ENCODE measurements at places on chromosomes 3 and 15. TPM values are rescaled to one million over a fixed set of nuclear protein-coding genes. Genes with fewer than 3 reads are reported as not detected.

DNA sequence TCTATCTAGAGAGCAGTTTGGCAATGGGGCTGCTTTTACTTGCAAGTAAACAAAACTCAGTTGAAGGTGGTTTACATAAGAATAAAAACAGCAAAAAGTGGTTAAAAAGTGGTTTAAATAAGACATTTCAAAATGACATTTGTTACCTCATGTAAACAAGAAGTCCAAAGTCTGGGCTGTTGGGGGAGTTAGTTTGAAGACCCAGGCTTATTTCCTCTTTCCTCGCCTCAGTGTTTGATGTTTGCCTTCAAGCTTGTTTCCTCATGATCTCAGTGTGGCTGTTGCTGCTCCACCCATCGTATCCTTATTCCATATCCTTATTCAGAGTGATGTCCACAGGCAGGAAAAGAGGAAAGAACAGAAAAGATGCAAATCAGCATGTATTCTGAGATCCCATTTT, 15.2 kb downstream of the CGNL1 start:
- DNase-seq, result no peak

DNA sequence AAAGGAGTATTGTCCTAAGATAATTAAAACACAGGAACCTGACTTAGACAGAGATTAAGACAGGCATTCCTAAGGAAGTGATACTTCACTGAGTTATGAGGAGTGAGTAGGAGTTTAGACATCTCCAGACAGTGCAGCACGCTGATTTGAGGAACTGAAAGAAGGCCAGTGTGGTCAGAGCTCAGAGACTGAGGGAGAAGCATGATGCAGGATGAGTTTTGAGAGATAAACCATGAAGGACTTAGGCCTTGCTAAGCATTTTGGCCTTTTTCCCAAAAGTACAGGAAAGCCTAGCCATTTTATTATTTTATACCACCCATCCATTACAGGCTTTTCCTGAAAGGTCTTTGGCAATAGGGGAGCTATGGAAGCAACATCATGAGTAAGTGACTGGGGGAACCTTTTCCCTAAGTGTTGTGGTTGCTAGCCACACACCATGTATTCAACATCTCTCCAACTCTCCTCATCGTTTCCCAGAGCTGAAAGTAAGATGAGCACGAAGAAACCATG, 375.6 kb upstream of the TPRG1 start:
- peaks cover 29% of the 10 kb centered on the region for H3K36me3 ChIP-seq
- H3K27ac ChIP-seq, result peak overlapping the region; percentile 47
- H3K4me3 ChIP-seq, result no peak overlapping the region
- no peak for DNase-seq
- H3K4me1 ChIP-seq, result peaks cover 20% of the 10 kb centered on the region
- no peaks in the 10 kb centered on the region for H3K27me3 ChIP-seq

DNA sequence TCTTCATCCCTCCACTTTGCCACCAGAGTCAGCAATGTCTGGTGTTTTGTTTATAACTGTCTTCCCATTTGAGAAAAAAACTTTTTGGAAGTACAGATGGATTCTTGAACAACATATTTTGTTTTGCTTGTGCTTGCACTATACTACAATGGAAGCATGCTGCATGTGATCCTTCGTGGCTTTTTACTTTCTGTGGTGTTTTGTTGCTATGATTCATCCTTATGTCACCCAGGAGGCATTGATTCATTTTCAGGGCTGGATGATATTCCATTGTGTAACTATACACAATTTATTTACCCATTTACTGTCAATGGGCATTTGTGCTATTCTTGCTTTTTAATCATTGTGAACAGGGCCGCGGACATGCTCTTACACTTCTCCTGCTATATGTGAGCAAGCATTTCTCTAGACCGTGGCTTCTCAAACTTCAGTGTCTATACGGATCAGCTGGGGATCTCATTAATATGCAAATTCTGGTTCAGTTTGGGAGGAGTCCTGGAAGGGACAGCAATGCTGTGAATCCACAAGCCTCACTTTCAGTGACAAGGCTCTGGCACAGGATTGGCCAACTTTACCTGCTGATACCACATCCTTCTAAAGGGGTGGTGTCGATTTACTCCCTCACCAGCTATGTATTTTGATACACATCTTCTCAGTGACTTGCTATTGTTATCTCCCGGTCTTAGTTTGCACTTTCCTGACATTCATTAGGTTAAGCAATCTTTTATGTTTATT, 65.9 kb downstream of the POLR2M start:
- H3K27ac ChIP-seq, result no peak overlapping the region
- H3K36me3 ChIP-seq, result no peaks in the 10 kb centered on the region
- H3K4me1 ChIP-seq, result peaks cover 5% of the 10 kb centered on the region

DNA sequence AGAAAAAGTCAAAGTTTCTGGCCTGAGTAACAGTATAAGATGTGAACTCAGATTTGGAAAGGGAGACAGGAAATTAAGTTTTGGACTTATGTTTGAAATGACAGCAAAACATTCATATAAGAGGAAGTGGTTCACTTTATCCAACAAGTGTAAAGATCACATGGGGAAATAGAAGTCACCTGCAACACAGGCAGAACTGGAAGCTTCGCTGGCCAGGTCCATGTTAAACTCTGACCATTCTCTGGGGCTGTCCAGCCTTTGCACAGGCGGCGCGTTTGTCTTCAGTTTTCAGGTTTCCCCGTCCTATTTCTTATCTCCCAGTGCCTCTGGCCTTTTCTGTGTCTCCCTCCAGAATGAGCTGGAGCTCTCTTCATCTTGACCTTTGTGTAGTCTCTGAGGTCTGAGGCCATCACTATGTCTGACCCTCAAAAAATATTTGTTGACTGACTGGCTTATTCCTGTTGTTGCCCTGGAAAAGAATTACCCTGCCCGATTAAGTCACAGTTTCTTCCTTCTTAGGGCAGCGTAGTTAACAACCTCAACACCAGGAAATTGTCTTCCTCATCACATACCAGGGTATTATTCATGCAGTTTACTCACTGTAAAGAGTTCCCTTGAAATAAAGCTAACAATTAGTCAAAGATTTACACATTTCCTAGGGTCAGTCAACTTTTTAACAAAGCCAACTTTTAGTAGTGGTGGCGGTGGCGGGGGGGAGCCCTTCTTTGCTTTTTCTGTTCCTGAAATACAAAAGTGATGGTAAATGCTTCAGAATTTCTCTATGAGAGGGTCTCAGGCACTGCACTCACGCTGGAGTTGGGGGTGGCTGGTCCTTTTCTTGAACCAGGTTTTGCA, 959 bp upstream of the RASA2 start:
- peak overlapping the region; percentile 43 for H3K27ac ChIP-seq
- no peaks in the 10 kb centered on the region for H3K27me3 ChIP-seq
- H3K4me3 ChIP-seq, result peak overlapping the region; percentile 97

GRCh38 chr3:42894698-42895579, 11.0 kb upstream of the ZNF662 start:
- no peak overlapping the region for H3K27ac ChIP-seq
- H3K36me3 ChIP-seq, result no peaks in the 10 kb centered on the region
- no peaks in the 10 kb centered on the region for H3K4me1 ChIP-seq
- no peaks in the 10 kb centered on the region for H3K27me3 ChIP-seq

GRCh38 chr3:37963016-37963415, 27.6 kb upstream of the VILL start:
- H3K36me3 ChIP-seq, result no peaks in the 10 kb centered on the region
- no peak overlapping the region for H3K4me3 ChIP-seq
- no peak overlapping the region for H3K27ac ChIP-seq
- H3K4me1 ChIP-seq, result peaks cover 3% of the 10 kb centered on the region
- no peaks in the 10 kb centered on the region for H3K27me3 ChIP-seq

GRCh38 chr3:3836845-3837244, 37.6 kb downstream of the LRRN1 start:
- H3K36me3 ChIP-seq, result no peaks in the 10 kb centered on the region
- no peak overlapping the region for H3K27ac ChIP-seq
- no peak overlapping the region for H3K4me3 ChIP-seq
- H3K4me1 ChIP-seq, result no peaks in the 10 kb centered on the region
- H3K27me3 ChIP-seq, result no peaks in the 10 kb centered on the region

DNA sequence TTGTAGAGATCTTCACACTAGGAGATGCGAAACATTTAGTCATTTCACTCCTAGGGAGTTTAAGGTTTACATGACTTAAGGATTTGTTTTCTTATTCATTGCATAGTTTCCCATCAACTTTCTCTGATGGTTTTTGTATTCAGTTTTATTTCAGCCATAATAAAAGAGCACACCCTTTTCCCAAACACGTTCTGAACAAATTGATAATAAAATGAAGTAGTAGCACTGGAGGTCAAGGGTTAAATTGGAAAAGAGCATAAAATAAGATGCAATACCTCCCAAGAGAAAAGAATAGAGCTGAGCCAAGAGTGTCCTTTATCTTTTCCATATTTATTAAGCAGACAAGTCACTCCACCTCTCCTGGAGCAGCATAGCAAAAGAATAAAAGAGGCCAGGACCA, 104.9 kb downstream of the SYNPR start:
- no peak overlapping the region for H3K4me3 ChIP-seq
- DNase-seq, result no peak
- no peaks in the 10 kb centered on the region for H3K36me3 ChIP-seq
- H3K27me3 ChIP-seq, result no peaks in the 10 kb centered on the region

DNA sequence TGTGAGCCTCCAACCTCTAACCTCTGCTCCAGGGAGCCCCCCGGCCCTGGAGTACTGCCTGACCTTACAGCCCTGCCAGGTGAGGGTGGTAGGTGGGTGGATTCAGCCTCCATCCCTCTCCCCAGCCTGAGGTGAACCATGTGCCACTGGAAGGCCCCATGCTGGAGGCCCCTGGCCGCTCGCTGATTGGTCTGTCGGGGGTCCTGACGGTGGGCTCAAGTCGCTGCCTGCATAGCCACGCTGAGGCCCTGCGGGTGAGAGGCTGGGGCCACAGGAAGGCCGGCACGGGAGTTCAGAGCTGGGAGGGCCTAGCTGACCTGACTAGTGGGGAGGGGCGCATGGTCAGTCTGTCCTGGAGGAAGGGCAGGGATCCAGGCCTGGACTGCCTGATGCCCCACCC, 19.1 kb downstream of the NT5DC2 start:
- no peak for DNase-seq
- no peaks in the 10 kb centered on the region for H3K27me3 ChIP-seq
- no peaks in the 10 kb centered on the region for H3K36me3 ChIP-seq
- no peak overlapping the region for H3K27ac ChIP-seq
- no peak overlapping the region for H3K4me3 ChIP-seq

GRCh38 chr3:39705351-39705900, 104.0 kb upstream of the MYRIP start:
- no peak overlapping the region for H3K27ac ChIP-seq
- no peaks in the 10 kb centered on the region for H3K36me3 ChIP-seq
- H3K4me3 ChIP-seq, result no peak overlapping the region
- no peak for DNase-seq
- no peaks in the 10 kb centered on the region for H3K27me3 ChIP-seq
- H3K4me1 ChIP-seq, result no peaks in the 10 kb centered on the region

GRCh38 chr3:46571684-46572083, 5.6 kb upstream of the LRRC2 start:
- H3K27ac ChIP-seq, result no peak overlapping the region
- H3K27me3 ChIP-seq, result no peaks in the 10 kb centered on the region
- H3K4me1 ChIP-seq, result peaks cover under 1% of the 10 kb centered on the region
- H3K4me3 ChIP-seq, result no peak overlapping the region
- no peak for DNase-seq

DNA sequence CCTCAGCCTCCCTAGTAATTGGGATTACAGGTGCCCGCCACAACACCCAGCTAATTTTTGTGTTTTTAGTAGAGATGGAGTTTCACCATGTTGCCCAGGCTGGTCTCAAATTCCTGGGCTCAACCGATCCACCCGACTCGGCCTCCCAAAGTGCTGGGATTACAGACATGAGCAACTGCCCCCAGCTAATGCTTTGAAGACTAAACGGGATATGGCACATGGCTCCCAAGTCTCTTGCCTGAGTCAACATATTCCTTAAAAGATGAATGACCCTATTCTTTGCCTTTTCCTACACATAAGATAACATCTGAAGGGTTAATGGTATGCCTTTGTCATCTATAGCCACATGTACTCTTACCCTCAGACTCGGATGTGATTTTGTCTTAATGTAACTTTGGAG, 38.4 kb upstream of the NEDD4 start:
- no peaks in the 10 kb centered on the region for H3K27me3 ChIP-seq
- no peak overlapping the region for H3K4me3 ChIP-seq
- no peaks in the 10 kb centered on the region for H3K4me1 ChIP-seq
- no peak for DNase-seq
- no peak overlapping the region for H3K27ac ChIP-seq

GRCh38 chr15:89878323-89878722, 15.5 kb downstream of the AP3S2 start:
- no peaks in the 10 kb centered on the region for H3K4me1 ChIP-seq
- H3K27ac ChIP-seq, result no peak overlapping the region
- peaks cover 34% of the 10 kb centered on the region for H3K36me3 ChIP-seq
- DNase-seq, result no peak
- H3K4me3 ChIP-seq, result no peak overlapping the region

DNA sequence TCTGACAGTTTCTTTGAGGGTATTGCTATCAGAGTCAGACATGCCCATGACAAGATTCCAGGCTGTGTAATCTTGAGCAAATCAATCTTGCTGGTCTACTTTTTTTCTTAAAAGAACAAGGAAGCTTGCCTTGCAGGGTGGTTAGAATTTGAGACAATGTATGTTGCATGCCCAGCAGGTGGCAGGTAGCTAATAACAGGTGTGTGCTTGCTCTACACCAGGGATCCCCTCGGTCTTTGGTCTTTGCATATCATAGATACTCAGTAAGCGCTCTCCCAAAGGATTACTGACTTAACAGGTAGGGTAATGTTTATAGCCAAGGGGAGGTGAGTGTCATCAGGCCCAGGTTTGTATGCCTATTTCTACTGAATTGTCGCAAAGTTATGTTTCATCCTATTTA, 37.3 kb downstream of the CACNA1D start:
- DNase-seq, result no peak
- H3K36me3 ChIP-seq, result no peaks in the 10 kb centered on the region
- H3K27ac ChIP-seq, result no peak overlapping the region

SUCNR1 gene
- total RNA-seq, result 0.05 TPM

TCTA gene
- total RNA-seq, result 21.6 TPM

NANOGP8 gene
- not detected for total RNA-seq

LEKR1 gene
- total RNA-seq, result 0.16 TPM

EIF4G1 gene
- 257 TPM for total RNA-seq
